ENCODE measurements at places on chromosomes 11 and 22. TPM values are rescaled to one million over a fixed set of nuclear protein-coding genes. Genes with fewer than 3 reads are reported as not detected.

DNA sequence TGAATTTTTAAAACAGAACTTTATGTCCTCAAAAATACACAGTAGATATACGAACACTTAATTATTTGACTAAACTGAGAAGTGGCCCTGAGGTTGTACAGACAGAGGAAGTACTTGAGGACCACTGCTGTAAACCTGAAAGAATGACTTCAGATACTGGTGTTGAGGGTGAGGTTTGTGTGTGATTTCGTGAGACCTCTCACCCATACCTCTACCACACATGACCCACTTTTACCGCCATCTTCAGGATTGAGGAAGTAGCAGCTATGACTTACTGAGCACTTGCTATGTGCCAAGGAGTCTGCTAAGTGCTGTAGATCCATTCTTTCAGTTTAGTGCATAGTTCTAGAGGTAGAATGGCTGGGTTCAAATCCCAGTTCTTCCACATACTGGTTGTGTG, 21.9 kb downstream of the MMP13 start:
- DNase-seq, result no peak
- no peak overlapping the region for H3K27ac ChIP-seq
- no peaks in the 10 kb centered on the region for H3K36me3 ChIP-seq
- no peaks in the 10 kb centered on the region for H3K27me3 ChIP-seq

GRCh38 chr11:69558519-69558941, 77.1 kb downstream of the LINC01488 start:
- H3K27me3 ChIP-seq, result no peaks in the 10 kb centered on the region
- H3K36me3 ChIP-seq, result no peaks in the 10 kb centered on the region
- no peak overlapping the region for H3K27ac ChIP-seq
- no peak overlapping the region for H3K4me3 ChIP-seq
- peak; percentile 69 for DNase-seq

- H3K27me3 ChIP-seq, result no peaks in the 10 kb centered on the region
- H3K36me3 ChIP-seq, result no peaks in the 10 kb centered on the region
- peak overlapping the region; percentile 56 for H3K4me3 ChIP-seq
- DNase-seq, result no peak
- peak overlapping the region; percentile 62 for H3K27ac ChIP-seq
These were observed 437 bp downstream of the SLC43A3 start for GRCh38 chr11:57426439-57426928.

DNA sequence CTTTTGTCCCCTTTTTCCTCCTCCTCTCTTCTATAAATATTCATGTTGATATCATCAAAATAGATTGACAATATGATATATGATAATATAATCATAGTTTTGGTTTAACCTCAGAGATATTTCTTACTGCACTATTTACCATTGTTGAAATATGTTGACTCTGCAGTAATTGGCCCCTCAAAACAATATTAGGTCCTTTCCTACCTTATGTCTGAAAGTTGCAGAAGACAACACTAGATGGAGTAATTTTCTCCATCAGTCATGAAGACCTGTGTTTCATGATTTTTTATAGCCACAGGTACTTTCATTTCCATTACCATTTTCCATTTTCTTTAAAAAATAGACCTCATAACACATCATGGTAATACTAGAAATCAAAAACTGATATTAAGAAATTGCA, 284.4 kb downstream of the LUZP2 start:
- H3K27me3 ChIP-seq, result no peaks in the 10 kb centered on the region
- no peak for DNase-seq
- no peaks in the 10 kb centered on the region for H3K36me3 ChIP-seq
- no peak overlapping the region for H3K27ac ChIP-seq

DNA sequence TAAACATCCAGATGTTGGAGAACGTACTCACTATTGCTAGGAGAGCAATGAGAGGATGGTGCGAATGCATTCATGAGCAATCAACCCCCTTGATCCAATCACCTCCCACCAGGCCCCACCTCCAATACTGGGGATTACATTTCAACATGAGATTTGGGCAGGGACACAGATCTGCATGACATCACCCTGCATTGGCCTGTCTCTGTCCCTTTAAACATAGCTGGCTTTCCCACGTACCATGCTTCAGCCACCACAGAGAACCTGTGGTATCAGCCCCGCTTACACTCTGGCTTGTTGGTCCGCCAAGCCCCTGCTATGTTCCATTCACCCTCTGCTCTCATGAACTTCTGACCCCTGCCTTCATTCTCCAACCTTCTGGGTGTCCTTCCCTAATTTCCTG, 157.5 kb upstream of the E2F8 start:
- no peak for DNase-seq
- no peak overlapping the region for H3K27ac ChIP-seq
- H3K4me1 ChIP-seq, result no peaks in the 10 kb centered on the region
- H3K4me3 ChIP-seq, result no peak overlapping the region
- H3K36me3 ChIP-seq, result no peaks in the 10 kb centered on the region

DNA sequence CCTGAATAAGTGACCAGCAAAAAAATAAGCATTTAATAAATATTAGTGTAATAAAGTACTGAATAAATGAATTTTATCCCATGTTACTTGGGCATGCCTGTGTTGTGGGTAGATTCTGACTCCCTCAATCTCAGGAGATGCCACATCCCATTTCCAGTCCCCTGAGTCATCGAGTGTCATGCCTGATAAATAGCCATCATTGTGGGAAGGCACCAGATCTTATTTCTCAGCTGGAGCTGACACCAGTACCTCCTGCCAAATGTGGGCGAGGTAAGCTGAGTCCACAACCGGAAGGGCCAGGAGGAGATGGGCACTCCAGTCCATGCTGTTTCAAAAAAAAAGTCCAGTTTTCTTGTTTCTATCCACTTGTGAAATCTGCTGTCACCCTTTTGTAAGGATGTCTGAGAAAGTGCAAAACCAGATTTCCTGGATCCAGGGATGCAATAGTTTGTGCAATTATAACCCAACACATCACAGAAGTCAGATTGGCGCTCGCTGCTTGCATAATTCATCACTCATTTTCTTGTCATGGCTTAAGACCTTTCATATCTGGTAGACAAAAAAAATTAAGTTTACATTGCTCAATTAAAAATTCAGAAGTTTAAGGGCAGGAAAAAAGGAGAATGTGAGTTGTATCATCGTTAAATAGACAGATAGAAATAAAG, 311.6 kb downstream of the MIAT start:
- H3K36me3 ChIP-seq, result no peaks in the 10 kb centered on the region
- H3K27me3 ChIP-seq, result no peaks in the 10 kb centered on the region

GRCh38 chr11:104339380-104339831, 175.5 kb upstream of the PDGFD start:
- H3K36me3 ChIP-seq, result no peaks in the 10 kb centered on the region
- H3K27me3 ChIP-seq, result no peaks in the 10 kb centered on the region
- DNase-seq, result no peak
- no peak overlapping the region for H3K4me3 ChIP-seq
- no peaks in the 10 kb centered on the region for H3K4me1 ChIP-seq

DNA sequence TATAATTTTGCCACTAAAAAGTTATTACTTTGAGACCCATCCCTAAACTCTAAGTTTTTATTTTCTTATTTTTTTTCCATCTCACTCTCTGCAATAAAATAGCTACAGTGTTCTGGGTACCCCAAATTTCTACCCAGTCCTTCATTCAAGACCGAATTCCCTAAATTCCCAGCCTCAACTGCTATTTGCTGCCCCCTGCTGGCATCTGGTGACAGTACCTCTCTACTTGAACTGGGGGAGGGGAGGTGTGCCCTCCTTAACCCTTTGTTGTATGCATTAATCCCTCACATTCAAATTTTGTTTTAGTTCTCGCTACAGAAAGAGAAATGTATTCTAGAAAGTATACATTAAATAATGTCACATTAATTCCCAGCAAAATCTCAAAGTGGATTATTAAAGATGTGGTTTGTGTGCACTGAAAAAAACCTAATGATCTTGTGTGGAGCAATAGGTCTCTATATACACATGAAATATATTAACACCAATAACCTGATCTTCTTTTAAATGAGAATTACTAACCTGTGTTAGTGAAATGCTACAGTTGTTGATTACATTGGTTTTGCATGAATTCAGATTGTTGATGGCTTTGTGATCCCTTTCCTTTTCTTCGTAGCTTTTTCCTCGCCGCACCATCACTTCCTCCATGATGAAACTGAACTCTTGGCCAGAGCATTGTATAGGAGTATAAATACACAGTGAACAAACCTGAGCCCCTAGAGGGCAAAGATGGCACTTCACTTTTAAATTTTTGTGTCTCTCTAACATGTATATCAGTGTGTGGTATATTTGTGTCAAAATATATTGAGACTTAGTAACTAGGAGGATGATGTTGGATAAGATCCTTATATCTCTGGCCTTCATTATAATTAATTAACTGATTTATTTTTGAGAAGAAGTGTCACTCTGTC, 590.0 kb downstream of the METTL15 start:
- no peak for DNase-seq
- no peaks in the 10 kb centered on the region for H3K27me3 ChIP-seq
- H3K36me3 ChIP-seq, result no peaks in the 10 kb centered on the region
- no peak overlapping the region for H3K4me3 ChIP-seq

- H3K4me1 ChIP-seq, result peaks cover 5% of the 10 kb centered on the region
- H3K36me3 ChIP-seq, result no peaks in the 10 kb centered on the region
- no peak for DNase-seq
- H3K4me3 ChIP-seq, result no peak overlapping the region
These were observed 5.3 kb downstream of the HARBI1 start for GRCh38 chr11:46611526-46612304.

DNA sequence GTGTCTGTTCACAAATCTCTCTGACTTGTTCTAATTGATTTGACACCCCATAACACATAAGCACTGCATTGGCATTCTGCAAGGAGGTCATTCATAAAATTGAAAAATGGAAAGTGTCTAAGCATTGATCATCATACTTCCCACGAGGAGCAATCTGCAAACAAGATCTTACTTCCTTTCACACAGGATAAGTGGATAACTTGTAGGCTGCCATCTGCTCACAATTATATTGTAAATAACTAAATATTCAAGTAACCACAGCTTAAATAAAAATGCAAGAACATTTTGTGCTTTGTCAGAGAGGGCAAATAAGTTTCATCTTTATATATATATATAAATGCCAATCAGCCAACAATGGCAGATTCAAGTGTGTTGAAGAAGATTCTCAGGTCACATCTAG, 264.8 kb upstream of the ZC3H12C start:
- H3K4me1 ChIP-seq, result no peaks in the 10 kb centered on the region
- DNase-seq, result no peak
- H3K36me3 ChIP-seq, result no peaks in the 10 kb centered on the region
- H3K4me3 ChIP-seq, result no peak overlapping the region
- H3K27me3 ChIP-seq, result no peaks in the 10 kb centered on the region

DNA sequence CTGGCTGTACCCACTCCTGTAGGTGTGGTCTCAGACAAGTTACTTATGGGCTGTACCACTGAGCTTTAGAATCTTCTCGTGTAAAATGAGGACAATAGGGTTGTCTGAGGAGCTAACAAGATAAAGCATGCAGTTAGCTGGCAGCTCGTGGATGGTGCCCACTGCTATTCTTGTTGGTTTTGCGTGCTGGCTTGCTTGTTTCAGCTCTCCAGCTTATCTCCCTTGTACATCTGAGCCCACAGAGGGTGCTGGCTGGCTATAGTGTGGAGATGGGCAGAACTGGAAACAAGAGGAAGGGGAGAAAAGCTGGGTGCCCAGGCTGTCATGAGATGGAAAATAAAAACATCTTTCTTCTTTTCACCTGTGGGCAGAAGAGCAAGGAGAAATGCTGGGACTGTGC, 46.5 kb upstream of the GALNT18 start:
- no peak for DNase-seq
- H3K27me3 ChIP-seq, result no peaks in the 10 kb centered on the region
- no peaks in the 10 kb centered on the region for H3K36me3 ChIP-seq
- no peaks in the 10 kb centered on the region for H3K4me1 ChIP-seq

DNA sequence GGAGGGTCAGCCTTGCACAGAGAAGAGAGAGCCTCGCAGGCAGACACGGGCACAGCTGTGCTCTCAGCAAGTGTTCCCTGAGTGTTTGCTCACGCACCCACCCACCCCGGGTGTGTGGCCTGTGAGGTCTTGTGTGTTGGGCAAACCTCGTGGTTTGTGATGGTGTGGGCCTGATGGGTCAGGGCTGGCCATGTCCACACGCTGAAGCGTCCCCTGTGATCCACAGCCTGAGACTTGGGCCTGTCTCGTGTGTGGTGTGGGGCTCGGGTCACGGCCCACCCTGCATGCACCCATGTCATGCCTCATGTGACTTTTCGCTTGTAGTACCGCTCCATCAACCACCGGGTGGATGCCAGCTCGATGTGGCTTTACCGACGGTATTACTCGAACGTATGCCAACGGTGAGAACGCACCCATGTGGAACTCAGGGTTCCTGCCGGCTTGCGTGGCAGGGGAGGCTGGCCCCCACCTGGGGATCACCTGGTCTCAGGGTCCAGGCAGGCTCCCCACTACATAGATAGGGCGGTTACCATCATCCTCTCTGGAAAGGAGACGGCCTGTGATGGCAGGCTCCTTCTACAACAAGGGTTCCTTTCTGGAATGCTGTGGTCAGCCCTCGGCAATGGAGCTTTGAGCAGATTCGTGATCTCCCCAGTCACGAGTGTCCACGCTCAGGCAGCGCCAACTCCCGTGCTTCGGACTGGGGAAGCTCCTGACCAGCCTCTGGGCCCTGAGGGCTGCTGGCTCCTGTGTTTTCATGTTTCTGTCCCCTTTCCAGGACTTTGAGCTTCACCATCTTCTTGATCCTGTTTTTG, 5.9 kb downstream of the TPCN2 start:
- no peaks in the 10 kb centered on the region for H3K36me3 ChIP-seq
- no peaks in the 10 kb centered on the region for H3K27me3 ChIP-seq
- no peak overlapping the region for H3K27ac ChIP-seq
- H3K4me3 ChIP-seq, result no peak overlapping the region
- no peak for DNase-seq

GRCh38 chr11:27963370-27963769, 144.6 kb downstream of the KIF18A start:
- H3K4me1 ChIP-seq, result no peaks in the 10 kb centered on the region
- no peaks in the 10 kb centered on the region for H3K27me3 ChIP-seq

- H3K4me1 ChIP-seq, result no peaks in the 10 kb centered on the region
- no peak for DNase-seq
- H3K27me3 ChIP-seq, result no peaks in the 10 kb centered on the region
- no peak overlapping the region for H3K4me3 ChIP-seq
- no peak overlapping the region for H3K27ac ChIP-seq
These were observed 2.5 kb downstream of the KCNJ11 start for GRCh38 chr11:17385926-17386325.

- DNase-seq, result no peak
- no peak overlapping the region for H3K27ac ChIP-seq
- no peak overlapping the region for H3K4me3 ChIP-seq
- no peaks in the 10 kb centered on the region for H3K27me3 ChIP-seq
- peaks cover 9% of the 10 kb centered on the region for H3K4me1 ChIP-seq
These were observed 40.9 kb downstream of the MRTFA start for GRCh38 chr22:40595497-40596234.

Gene KCNE3
- not detected for polyA plus RNA-seq

Gene PRG2
- polyA plus RNA-seq, result not detected

Gene CBLIF
- polyA plus RNA-seq, result not detected

Gene FAM227A
- polyA plus RNA-seq, result not detected

Gene RANGAP1
- polyA plus RNA-seq, result 22.8 TPM

Gene DEUP1
- not detected for polyA plus RNA-seq

Gene PGM2L1
- 5.9 TPM for polyA plus RNA-seq

Gene RTN4RL2
- 0.08 TPM for polyA plus RNA-seq

Gene MS4A14
- polyA plus RNA-seq, result not detected

Gene ZNF70
- 0.32 TPM for polyA plus RNA-seq

Gene GPHA2
- not detected for polyA plus RNA-seq

Gene SERHL2
- 0.25 TPM for polyA plus RNA-seq

Gene RAB38
- polyA plus RNA-seq, result 0.14 TPM
